Endothelial cell of umbilical vein (primary cell): ENCODE measurements at places on chromosomes 11 and 22.

- peak; percentile 68 for DNase-seq
These were observed 15.3 kb upstream of the ZC3H12C start for GRCh38 chr11:110077831-110078325.

GRCh38 chr22:38774496-38775166, 18.8 kb upstream of the SUN2 start:
- no peak for DNase-seq

DNA sequence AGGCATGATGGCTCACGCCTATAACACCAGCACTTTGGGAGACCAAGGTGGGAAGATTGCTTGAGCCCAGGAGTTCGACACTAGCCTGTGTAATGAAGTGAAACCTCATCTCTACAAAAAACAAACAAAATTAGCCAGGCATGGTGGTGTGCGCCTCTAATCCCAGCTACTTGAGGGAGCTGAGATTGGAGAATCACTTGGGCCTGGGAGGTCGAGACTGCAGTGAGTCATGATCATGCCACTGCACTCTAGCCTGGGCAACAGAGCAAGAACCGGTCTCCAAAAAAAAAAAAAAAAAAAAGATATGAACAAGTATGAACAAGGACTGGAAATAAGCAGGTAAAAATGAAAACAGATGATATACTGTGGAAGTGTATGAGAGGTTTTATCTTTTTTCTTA, 54.1 kb upstream of the SOX6 start:
- no peak for DNase-seq

DNA sequence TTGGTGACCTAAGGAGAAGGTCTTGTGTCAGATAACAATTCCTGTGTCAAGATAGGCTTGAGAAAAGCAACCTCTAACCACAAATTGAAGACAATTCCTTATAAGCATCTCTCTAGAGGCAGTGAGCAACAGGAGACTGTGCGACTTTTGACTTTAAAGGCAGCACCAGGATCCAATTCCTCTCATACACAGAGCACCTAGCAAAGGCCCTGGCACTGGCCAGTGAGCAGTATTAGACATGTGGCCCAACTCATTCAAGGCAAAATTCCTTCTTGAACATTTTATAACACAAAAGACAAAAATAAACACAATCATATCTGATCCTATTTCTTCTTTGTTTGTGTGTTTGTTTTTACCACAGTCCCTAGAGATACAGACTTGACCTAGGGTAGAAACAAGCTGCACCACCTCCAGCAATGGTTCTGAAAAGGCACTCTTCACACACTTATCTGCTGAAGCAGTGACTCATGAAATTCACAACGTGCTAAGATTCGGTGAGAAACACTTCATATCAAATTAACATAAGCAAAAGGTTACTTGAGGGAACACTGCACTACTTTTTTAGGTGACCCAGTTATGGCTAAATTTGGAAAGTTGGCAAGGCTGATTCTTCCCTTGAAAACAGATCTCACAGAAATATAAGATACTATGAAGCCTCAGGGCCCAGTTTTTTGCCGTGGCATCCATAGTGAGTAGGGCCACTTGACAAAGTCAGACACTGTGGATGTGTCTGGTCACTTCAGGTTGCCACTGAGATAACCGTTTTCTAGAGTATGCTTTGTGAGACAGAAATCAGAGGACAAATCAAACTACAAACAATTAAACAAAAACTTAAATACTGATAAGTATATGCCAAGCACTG, 1018.9 kb downstream of the DLG2 start:
- no peak for DNase-seq

- DNase-seq, result no peak
These were observed 2.3 kb upstream of the CATSPERZ start for GRCh38 chr11:64297699-64298358.

DNA sequence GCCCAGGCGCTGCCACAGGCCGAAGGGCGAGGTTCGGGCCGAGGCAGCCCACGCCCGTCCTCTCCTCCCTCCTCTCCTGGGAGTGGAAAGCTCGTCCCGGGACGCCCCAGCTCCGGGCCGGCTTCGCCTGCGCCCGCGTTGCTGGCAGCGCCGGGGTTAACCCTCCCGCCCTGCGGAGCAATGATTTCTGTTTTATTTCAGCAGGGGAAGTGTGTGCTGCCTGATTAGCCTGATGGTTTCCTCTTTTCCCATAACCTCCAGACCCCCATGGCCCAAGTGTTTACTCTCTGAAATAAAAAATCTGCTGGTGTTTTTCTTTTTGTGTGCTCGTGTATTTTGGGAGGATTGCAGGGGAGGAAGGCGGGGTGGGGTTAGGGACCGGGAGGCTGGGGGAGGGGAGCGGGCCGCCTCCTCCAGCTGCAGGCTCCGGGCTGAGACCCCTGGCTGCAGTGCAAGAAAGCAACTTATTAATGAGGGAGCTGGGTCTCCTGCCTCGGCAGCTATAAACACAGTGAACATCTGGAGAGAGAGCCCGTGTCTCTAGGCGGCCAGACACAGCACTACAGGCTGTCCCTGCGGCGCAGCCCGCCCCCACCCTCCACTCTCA, 38.6 kb downstream of the ETS1 start:
- peak; percentile 98 for DNase-seq

DNA sequence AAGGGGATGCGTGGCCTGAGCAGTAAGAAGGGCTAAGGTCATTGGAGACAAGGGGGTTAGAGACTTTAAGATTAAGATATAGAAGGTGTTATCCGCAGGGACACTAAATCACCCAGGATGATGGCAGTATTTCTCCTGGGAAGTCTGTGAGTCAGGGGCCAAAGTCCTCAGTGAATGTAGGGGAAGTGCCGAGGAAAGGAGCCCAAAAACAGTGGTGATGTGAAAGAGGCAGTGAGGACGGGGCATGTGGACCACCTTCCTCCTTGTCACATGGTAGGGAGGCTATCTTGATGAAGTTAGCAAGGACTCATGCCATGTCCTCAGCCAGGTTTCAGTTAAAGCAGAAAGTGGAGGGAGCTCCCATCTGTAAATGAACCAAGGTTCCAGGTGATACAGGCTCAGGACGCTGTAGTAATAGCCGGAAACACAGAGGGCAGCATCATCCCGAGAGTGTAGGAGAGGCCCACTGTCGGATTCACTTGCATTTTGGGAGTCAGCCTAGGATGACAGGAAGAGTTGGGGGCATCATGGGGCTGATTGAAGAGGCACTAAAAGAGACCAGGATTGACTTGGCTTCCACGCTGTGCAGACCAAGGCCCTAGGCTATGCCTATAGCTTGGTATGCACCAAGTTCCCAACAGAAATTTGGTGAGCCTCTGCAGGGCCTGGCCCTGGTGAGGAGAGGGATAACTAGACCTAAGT, 33.5 kb downstream of the WEE1 start:
- DNase-seq, result no peak

GRCh38 chr11:75879737-75880136, 64.7 kb downstream of the UVRAG start:
- no peak for DNase-seq

DNA sequence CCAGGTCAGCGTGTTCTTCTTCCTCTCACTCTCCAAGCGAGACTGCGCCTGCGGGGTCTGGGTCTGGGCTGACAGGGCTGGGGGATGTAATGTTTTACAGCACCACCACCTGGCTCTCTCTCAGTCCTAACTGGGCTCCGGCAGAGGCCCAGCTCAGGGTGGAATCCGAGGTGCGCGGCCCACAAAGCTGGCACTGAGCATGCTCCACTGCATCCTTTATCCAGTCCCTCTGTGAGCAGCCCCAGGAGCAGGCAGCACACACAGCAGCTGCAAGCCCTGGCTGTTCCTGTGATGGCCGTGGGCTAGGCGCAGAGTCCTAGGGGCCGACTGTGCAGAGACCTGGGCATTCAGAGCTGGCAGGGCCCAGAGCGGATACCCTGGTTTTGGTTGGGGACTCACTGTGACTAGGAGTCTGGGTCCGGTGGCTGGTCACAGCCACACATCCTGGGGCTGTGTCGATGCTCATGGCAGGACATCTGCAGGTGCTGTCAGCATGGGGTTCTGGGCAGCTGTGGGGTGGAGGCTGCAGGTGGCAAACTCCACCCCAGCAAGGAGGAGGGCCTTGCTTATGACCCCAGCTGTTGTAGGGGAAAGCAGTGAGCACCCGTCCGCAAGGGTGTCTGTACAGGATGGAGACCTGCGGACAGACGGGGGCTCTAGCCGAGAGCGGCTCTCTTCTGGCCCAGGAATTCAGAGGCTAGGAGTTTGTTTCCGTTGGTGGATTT, 4.0 kb downstream of the LRRC75B start:
- no peak for DNase-seq

- DNase-seq, result no peak
These were observed 8.6 kb upstream of the OR51G1 start for GRCh38 chr11:4932751-4933150.

DNA sequence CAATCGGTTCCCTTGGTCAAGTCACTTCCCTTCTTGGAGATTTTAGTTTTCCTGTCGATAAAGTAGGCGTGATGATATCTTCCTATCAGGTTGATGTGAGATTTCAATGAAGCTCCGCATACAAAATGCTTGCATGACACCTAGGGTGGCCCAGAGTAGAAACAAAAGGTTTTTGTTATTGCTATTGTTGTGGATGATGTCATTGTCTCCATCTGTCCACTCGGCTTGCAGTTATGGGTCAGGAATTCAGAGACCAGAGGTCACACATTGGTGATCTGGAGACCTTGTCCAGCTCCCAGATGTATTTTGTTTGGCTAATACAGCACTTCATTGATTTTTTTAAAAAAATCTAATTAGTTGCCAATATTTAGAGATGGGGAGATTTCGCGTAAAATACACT, 382.1 kb downstream of the MN1 start:
- peak; percentile 88 for DNase-seq

DNA sequence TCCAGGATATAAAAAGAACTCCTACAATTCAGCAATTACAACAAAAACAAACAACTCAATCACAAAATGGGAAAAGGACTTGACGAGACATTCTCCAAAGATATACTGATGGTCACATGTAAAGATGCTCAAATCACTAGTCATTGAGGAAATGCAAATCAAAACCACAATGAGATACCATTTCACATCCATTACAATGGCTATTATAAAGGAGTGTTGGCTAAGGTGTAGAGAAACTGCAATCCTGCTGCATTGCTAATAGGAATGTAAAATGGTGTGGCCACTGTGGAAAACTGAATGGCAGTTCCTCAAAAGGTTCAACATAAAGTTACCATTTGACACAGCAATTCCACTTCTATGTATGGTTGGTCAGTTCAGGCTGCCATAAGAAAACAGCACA, 11.8 kb upstream of the TBCEL start:
- no peak for DNase-seq

DNA sequence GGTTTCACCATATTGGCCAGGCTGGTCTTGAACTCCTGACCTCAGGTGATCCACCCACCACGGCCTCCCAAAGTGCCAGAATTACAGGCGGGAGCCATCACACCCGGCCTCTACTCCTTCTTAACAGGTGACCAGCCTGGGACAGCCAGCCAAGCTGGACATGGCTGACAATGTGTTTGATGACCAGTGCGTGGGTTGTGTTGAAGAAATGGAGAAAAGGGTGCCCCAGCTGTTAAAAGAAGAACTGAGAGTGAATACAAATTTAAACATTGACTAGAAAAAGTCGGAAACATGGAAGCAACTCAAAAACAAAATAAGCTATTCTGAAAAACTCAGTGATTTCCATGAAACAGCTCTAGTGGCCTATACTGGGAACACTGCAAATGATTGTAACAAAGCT, 86.5 kb upstream of the CLPB start:
- DNase-seq, result no peak

- DNase-seq, result no peak
These were observed 4.9 kb downstream of the MS4A15 start for GRCh38 chr11:60761436-60762190.

GRCh38 chr22:30398685-30399680, 2.2 kb downstream of the SEC14L2 start:
- no peak for DNase-seq

DNA sequence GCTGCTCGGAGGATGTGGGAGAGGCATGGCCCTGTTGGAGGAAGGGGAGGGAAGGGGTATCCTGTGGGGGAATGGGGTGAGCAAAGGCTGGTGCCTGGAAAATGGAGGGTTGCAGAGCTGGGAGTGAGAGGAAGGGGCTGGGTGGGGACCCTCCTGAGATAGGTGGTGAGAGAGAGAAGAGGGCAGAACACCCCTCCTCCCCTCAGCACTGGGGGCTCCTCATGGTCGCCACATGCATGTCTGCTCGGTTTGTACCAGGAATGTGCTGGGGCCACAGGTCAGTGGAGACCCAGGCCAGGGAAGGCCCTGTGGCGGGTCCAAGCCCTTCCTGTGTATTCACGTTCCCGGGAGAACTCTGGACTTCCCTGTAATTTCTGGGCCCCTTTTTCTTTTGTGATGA, 27.8 kb upstream of the ACR start:
- no peak for DNase-seq
